CD8-positive, alpha-beta memory T cell (primary cell): ENCODE measurements at places on chromosomes 4 and X. TPM values are rescaled to one million over a fixed set of nuclear protein-coding genes. Genes with fewer than 3 reads are reported as not detected.

DNA sequence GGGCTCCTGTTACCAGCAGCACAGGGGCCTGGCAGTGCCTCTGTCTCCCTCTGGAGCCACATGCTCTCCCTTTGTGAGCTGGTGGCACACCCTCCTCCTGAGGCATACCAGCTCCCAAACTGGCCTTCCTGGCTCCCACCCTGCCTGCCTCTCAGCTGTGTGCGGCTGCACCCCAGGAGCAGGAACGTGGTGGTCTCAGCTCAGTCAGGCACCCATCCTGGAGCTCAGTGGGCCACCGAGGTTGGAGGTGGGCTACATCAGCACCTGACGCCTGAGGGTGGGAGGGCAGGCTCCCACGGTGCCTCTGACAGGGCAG is 85.9 kb upstream of the NKX1-1 start:
- DNase-seq, result no peak

DNA sequence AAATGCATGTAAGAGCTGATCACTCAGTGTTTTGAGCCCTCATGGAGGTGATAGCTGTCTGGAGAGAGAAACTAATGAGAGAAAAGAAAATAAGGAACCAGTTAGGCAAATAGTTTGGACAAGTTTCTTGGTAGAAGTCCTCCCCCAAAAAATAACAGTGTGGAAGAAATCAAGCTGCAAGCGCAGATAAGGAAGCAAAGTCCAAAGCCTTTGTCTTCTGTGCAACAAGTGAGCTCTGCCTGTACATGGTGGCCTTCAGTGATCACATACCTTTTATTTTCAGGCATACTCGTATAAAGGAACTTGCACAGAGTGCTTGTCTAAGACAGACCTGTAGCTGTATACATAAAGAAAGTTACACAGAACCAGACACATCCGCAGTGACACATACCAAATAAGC is 2.5 kb upstream of the UGT2A3 start:
- no peak for DNase-seq

GRCh38 chr4:184548648-184549341 is 74.4 kb upstream of the IRF2 start:
- DNase-seq, result no peak

MAGEA10 gene
- not detected for total RNA-seq

APBB2 gene
- total RNA-seq, result 0.86 TPM

BTC gene
- not detected for total RNA-seq

- no peak for DNase-seq
These were observed 206.2 kb upstream of the PCDH18 start for GRCh38 chr4:137738375-137738990.

- no peak for DNase-seq
These were observed 15.0 kb upstream of the MANBA start for GRCh38 chr4:102775805-102776204.

PCSK1N gene
- total RNA-seq, result 2.3 TPM

GRCh38 chrX:13067773-13068172 is 23.4 kb upstream of the FAM9C start:
- no peak for DNase-seq

DNA sequence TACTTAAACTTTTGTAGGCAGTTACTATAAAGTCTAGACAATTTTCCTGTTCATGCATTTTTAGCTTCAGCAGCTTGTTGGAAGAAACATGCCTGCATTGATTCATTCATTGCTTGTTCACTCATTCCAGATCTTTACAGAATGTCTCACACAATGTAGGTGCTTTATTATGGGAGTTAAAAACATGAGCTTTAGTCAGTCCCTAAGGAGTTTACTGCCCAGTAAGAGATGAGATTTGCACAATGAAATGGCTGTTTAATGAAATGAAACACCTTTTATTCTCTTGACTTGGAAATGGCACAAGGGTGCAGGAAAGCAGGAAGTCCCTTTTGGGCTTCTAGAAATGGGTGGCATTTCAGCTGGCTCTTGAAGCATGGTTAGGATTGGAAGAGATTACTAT is 2.9 kb downstream of the NOCT start:
- no peak for DNase-seq

GRCh38 chr4:2792711-2793585 is at the start of gene SH3BP2:
Gene SH3BP2 (plus strand): TSS chr4:2793085. CDS start chr4:2820618, 27,533 bp downstream.
- peak; percentile 50 for DNase-seq

DNA sequence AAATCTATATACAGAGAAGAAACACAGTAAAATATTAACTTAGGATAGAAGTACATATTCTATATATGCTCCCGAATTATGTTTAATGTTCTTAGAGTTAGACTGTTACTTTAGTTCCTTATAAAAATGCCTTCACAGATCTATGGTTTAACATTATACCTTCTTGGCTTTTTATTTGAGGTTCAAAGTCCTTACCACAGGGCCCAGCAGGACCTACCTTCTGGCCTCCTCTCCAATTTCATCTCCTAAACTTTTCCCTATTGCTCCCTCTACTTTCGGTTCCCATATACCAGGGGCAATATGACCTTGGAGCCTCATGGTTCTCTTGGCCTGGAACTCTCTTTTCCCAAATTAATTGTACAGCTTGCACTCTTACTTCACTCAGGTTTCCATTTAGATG is 11.8 kb downstream of the ANKRD37 start:
- no peak for DNase-seq

- no peak for DNase-seq
These were observed 138.3 kb downstream of the PCDH18 start for GRCh38 chr4:137394018-137394417.

DNA sequence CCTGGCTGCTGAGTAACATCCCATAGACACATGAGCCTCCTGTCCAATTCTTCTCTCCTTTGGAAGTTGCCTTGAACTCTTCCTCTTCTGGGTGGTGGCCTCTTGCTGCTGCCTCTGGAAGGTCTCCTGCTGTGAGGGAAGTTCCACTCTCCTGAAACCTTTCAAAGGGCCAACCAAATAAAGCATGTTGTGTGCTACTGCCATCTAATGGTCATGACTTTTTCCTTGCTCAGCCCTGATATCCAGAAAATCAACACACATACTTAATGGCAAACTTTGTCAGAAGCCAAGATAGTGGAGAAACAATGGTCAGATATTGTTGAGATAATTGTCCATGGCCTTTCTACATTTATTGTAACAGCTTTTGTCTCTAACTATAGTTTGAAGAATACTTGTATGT is 19.1 kb upstream of the ZXDA start:
- no peak for DNase-seq

TMEM31 gene
- not detected for total RNA-seq

TCP11X2 gene
- not detected for total RNA-seq

DNA sequence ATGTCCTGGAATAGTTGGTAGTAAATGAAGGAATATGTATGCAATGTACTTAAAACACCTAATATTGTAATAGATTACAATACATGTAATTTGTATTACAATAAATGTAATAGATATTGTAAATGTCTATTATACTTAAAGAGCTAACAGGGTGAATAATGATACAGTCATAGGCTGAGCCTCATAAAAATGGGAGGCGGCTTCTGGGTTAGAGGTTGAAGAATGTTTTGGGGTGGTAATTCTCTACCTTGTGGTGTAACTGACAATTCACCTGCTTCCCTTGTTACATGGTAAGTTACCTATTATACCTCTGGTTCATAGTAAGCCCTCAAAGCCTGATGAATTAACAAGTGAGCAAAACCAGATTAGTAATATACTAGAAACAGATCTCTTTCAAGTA is 26.0 kb downstream of the ATP8A1 start:
- DNase-seq, result no peak

BST1 gene
- total RNA-seq, result 0.48 TPM

- DNase-seq, result no peak
These were observed 73.1 kb downstream of the PHEX start for GRCh38 chrX:22105231-22105630.

- DNase-seq, result no peak
These were observed 75.6 kb downstream of the ACOX3 start for GRCh38 chr4:8364848-8365350.

- DNase-seq, result no peak
These were observed 166.1 kb downstream of the GRIA3 start for GRCh38 chrX:123350226-123350625.

NEUROG2 gene
- not detected for total RNA-seq

- DNase-seq, result no peak
These were observed 53.4 kb downstream of the LDB2 start for GRCh38 chr4:16844816-16845586.

DNA sequence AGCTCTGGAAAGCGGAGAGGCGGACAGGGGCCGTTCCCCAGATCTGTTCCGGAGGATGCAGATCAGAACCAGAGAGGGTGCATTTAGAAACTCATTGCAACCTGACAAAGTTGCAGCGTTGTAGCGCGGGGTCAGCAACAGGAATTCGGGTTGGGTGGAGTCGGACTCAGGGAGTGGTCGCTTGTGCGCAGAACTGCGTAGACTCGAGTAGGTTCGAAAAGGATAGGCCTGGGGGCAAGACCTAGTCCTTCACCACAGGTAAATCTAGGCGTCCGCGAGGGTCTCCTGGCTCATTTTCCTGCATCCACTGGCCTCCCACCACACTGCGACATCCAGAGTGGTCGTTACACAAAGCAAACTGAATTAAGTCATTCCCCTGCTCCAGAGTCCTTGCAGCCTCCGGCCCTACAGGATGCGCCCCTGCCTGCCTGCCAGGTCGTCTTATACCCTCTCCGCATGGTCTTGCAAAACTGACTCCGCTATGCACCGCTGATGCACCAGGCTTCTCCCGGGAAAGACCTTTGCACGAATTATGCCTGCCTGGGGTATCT is 4.7 kb upstream of the ZNF518B start:
- no peak for DNase-seq
